Heart left ventricle (tissue), 16 donors: ENCODE measurements at places on chromosomes 4 and X. TPM values are rescaled to one million over a fixed set of nuclear protein-coding genes. Genes with fewer than 3 reads are reported as not detected.

- DNase-seq: no peak
These were observed 502 bp downstream of the HNRNPDL start for GRCh38 chr4:82429728-82430192.

The SPP1 gene
- 73.5 TPM for total RNA-seq

GRCh38 chrX:136780763-136781162, at the start of gene ARHGEF6:
Gene ARHGEF6, minus strand, starts transcription at chrX:136780932. Its CDS starts 50 bp downstream, at chrX:136780882.
- DNase-seq: no peak

GRCh38 chrX:85611926-85612325, 232.5 kb upstream of the POF1B start:
- no peak for DNase-seq

The CCKAR gene
- total RNA-seq: not detected

The RNF175 gene
- 0.16 TPM for total RNA-seq

The XAGE2 gene
- not detected for total RNA-seq

- DNase-seq: no peak
These were observed 35.9 kb upstream of the TAPT1 start for GRCh38 chr4:16262188-16262587.

DNA sequence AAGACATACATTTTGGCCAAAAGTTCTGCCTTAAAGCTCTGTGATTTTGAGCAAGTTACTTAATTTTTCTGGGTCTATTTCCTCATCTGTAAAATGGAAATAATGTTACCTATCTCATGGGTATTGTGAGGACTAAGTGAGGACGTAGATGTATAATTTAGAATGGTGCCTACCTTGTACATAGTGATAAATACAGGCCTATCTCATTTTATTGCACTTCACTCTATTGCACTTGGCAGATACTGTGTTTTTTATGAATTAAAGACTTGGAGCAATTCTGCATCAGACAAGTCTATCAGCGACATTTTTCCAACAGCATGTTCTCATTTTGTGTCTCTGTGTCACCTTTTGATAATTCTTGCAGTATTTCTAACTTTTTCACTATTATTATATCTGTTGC, 50.9 kb upstream of the RAB9B start:
- no peak for DNase-seq

DNA sequence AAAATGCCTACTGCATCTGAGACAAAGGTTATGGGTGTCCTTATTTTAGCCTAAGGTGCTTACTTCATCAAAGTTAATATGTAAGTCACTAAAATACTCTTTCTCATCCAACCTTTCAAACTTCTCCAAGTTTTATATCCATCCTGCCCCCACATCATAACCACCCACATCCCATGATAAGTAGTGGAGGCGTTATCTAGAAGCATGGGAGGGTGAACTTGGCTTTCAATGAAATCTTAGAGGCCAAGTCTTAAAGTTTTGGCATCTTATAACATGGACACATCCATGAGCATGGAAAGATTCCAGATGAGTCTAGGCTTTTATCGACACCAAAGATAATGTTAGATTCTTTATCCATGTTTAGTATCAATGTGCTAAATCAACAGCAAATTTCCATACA, 22.9 kb upstream of the SEC24D start:
- DNase-seq: no peak

The SSX4B gene
- not detected for total RNA-seq

The MAGED2 gene
- 82.9 TPM for total RNA-seq

- DNase-seq: no peak
These were observed 497.5 kb upstream of the IGFBP7 start for GRCh38 chr4:57607566-57608180.

The WDR45 gene
- total RNA-seq: 49.2 TPM

DNA sequence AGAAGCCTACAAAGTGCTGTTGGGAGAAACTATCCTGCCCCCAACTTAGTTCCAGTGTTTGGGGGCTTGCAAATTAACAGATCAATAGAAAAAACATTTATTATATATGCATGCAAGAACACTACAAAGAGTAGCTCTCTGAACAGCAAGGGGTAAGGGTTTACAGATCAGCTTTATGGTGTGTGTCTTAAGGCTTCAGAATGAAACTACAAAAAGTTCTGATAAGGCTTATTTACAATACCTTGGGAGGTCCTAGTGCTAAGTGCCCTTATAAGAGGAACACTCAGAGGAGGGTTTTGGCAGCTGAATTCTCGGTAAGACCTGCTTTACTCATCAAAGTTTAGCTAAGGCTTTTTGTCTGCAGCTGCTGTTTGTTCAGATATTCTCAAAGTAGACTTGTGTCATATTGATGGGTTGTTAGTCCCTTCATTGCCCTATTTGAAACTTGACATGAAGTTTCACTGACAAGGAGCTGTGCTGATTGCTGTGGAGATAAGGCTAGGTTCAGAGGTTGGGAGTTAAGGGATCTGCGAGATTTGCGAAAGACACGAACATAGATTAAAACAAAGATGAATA, 7.7 kb downstream of the ERVMER34-1 start:
- DNase-seq: no peak

- no peak for DNase-seq
These were observed 13.2 kb downstream of the CC2D2A start for GRCh38 chr4:15482842-15483241.

DNA sequence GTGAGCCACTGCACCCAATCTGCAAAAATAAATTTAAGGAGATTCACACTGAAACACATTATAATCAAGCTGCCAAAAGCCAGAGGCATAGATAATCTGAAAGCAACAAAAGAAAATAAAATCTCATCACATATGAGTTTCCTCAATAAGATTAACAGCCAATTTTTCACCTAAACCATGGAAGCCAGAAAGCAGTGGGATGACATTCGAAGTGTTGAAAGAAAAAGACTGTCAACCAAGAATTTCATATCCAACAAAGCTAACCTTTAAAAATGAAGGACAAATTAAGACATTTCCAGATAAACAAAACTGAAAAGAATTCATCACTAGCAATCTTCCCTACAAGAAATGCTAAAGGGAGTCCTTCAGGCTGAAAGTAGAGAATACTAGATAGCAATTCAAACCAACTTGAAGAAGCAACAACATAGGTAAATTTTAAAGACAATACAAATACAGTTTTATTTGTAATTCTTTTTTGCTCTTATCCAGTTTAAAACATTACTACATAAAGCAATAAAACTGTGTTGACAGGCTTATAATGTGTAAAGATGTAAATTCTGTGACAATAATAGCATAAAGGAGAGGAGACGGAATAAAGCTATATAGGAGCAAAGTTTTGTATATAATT, 23.1 kb upstream of the KLHL8 start:
- DNase-seq: no peak

The ARAF gene
- 90.5 TPM for total RNA-seq

DNA sequence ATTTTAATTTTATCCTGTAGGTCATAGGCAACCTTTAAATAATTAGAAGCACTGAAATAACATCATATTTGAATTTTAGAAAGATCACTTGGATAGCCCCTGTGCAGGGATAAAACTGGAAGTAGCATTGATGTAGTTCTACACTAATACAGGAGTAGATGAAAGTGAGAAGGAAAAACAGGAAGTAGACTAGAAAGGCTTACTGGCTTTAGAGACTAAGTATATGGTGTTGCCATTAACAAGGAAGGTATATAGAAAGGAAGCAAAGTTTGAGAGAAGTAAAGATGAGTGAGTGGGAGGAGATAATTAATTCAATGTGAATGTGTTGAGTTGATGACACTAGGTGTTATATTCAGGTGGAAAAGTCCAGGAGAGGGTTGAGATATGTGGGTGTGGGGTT, 73.1 kb upstream of the EPGN start:
- DNase-seq: no peak

The RBMXL3 gene
- total RNA-seq: not detected

The FUNDC2 gene
- total RNA-seq: 227 TPM

- no peak for DNase-seq
These were observed 97.0 kb upstream of the PTPN13 start for GRCh38 chr4:86497131-86497530.

The RTL5 gene
- 3.0 TPM for total RNA-seq

The SHROOM2 gene
- 0.85 TPM for total RNA-seq

The C4orf36 gene
- total RNA-seq: 1.3 TPM

The AADAT gene
- total RNA-seq: 3.3 TPM

- DNase-seq: no peak
These were observed 17.8 kb upstream of the OCIAD2 start for GRCh38 chr4:48924416-48924815.
